Fibroblast of lung (primary cell): ENCODE measurements at places on chromosomes 6 and 20. TPM values are rescaled to one million over a fixed set of nuclear protein-coding genes. Genes with fewer than 3 reads are reported as not detected.

DNA sequence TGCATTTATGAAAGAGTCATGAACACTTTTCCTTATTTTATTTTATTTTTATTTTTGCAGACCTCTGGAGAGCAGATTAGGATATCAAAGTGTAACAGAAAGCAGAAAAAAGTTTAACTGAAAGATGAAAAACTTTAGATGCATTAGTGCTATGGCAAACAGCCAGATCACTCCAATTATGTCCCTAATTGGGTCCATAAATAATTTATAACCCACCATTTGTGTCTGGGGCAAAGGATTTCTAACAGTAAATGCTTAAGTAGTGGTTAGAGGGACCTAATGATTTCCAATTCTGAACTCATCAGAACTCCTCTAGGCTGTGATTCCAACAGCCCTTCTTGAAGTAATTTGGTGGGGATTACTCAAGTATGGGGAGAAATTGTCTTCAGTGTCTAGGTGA is 93.7 kb upstream of the PROKR2 start:
- H3K27ac ChIP-seq, result no peak overlapping the region
- H3K27me3 ChIP-seq, result no peaks in the 10 kb centered on the region
- H3K4me1 ChIP-seq, result no peaks in the 10 kb centered on the region
- H3K36me3 ChIP-seq, result no peaks in the 10 kb centered on the region

- no peak overlapping the region for H3K4me3 ChIP-seq
- peaks cover 9% of the 10 kb centered on the region for H3K4me1 ChIP-seq
- DNase-seq, result no peak
- H3K27me3 ChIP-seq, result no peaks in the 10 kb centered on the region
- no peaks in the 10 kb centered on the region for H3K36me3 ChIP-seq
- H3K27ac ChIP-seq, result no peak overlapping the region
Observed at GRCh38 chr6:56366141-56366852, 118.9 kb upstream of the COL21A1 start.

Gene NHLRC1
- total RNA-seq, result 3.1 and 3.5 TPM in 2 replicates

Gene MAN1A1
- total RNA-seq, result 90.9 and 120 TPM in 2 replicates

- DNase-seq, result no peak
- peaks cover under 1% of the 10 kb centered on the region for H3K27me3 ChIP-seq
- H3K4me3 ChIP-seq, result no peak overlapping the region
- H3K27ac ChIP-seq, result no peak overlapping the region
Observed at GRCh38 chr20:64121586-64121985, 14.2 kb upstream of the NPBWR2 start.

Gene TGM2
- total RNA-seq, result 58.6 and 103 TPM in 2 replicates

GRCh38 chr6:53333439-53334408 is 15.0 kb downstream of the ELOVL5 start:
- no peak for DNase-seq
- no peak overlapping the region for H3K4me3 ChIP-seq
- H3K4me1 ChIP-seq, result no peaks in the 10 kb centered on the region
- H3K27me3 ChIP-seq, result no peaks in the 10 kb centered on the region

DNA sequence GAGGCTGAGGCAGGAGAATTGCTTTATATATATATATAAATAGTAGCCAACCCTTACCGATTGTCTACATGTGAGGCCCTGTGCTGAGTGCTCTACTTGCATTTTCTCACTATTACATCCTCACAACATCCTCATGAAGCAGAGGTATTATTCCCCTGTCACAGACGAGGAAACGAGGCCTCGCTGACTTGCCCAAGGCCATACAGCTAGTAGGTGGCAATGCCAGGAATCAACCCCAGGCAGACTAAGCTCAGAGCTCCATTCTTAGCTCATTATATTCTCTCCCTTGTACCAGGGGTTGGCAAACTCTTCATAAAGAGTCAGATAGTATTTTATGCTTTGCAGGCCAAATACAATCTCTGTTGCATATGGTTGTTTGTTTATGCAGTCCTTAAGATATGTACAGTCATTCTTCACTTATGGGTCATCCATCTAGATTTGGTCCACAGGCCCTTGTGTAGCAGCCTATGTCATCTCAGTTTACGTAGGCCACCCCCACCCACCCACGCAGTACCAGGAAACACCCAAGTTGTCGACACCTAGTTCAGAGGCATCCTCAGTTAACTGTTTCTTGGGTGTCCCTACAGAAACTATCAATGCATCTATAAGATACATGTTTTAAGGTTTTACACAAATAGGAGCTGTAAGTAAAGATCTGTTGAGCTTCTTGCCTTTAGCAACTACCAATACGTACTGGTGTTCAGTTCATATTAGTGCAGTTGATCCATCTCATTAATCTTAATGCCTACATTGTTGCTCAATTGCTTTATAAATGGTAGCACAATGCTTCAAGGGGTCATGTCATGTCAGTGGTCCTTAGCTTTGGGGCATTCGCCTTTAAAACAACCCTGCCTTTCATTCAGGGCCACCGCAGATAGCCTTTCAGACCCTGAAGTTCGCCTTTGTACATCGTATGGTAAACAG is 3.0 kb downstream of the CASS4 start:
- H3K27me3 ChIP-seq, result no peaks in the 10 kb centered on the region
- H3K4me3 ChIP-seq, result peak overlapping the region; percentile 25
- peak; percentile 86 for DNase-seq
- H3K36me3 ChIP-seq, result no peaks in the 10 kb centered on the region
- H3K27ac ChIP-seq, result peak overlapping the region; percentile 86

Gene DLL1
- 5.6 and 12.4 TPM in 2 replicates for total RNA-seq

GRCh38 chr6:92329208-92329847 is 1090.0 kb downstream of the EPHA7 start:
- no peaks in the 10 kb centered on the region for H3K27me3 ChIP-seq
- no peak overlapping the region for H3K27ac ChIP-seq
- H3K36me3 ChIP-seq, result no peaks in the 10 kb centered on the region
- peak; percentile 54 for DNase-seq
- no peaks in the 10 kb centered on the region for H3K4me1 ChIP-seq

- H3K27ac ChIP-seq, result peak overlapping the region; percentile 28
- H3K27me3 ChIP-seq, result no peaks in the 10 kb centered on the region
- DNase-seq, result peak; percentile 39
- no peak overlapping the region for H3K4me3 ChIP-seq
- peaks cover 10% of the 10 kb centered on the region for H3K4me1 ChIP-seq
Observed at GRCh38 chr20:47326658-47327268, 29.7 kb downstream of the ZMYND8 start.
